Activated CD4-positive, alpha-beta T cell treated with anti-CD3 and anti-CD28 coated beads for 48 hours (primary cell): ENCODE measurements at places on chromosomes 12 and 14.

GRCh38 chr12:82300611-82301010 is 57.6 kb downstream of the CCDC59 start:
- DNase-seq, result no peak

GRCh38 chr12:121795034-121795968 is 1.8 kb upstream of the RHOF start:
- DNase-seq, result peak; percentile 89

GRCh38 chr14:72745546-72745945 is 148.4 kb downstream of the DPF3 start:
- DNase-seq, result no peak

GRCh38 chr12:129276361-129277060 is 423.2 kb downstream of the GLT1D1 start:
- no peak for DNase-seq

- DNase-seq, result no peak
These were observed 211.4 kb upstream of the ABCD2 start for GRCh38 chr12:39830852-39831520.

- DNase-seq, result no peak
These were observed 10.9 kb downstream of the COPS7A start for GRCh38 chr12:6734506-6735387.
